ENCODE measurements at places on chromosomes 5 and 9.

- DNase-seq = no peak
These were observed 15.9 kb downstream of the ABHD17B start for GRCh38 chr9:71895117-71895516.

GRCh38 chr9:84304166-84304565, 36.4 kb downstream of the SLC28A3 start:
- DNase-seq = no peak

- DNase-seq = no peak
These were observed 88.6 kb upstream of the MYO10 start for GRCh38 chr5:17024686-17025180.

GRCh38 chr5:172768573-172769341, 2.2 kb downstream of the DUSP1 start:
- no peak for DNase-seq

- DNase-seq = no peak
These were observed 639.7 kb downstream of the PTPRD start for GRCh38 chr9:9973062-9973461.

- no peak for DNase-seq
These were observed 106.6 kb downstream of the DENND1A start for GRCh38 chr9:123823194-123823947.

- DNase-seq = no peak
These were observed 262.1 kb upstream of the KLF4 start for GRCh38 chr9:107751567-107752210.

- DNase-seq = no peak
These were observed 8.3 kb downstream of the BHMT2 start for GRCh38 chr5:79077680-79078365.

GRCh38 chr5:131288328-131288727, 24.5 kb downstream of the CDC42SE2 start:
- no peak for DNase-seq

- no peak for DNase-seq
These were observed 216.2 kb downstream of the ENC1 start for GRCh38 chr5:74424162-74424868.

DNA sequence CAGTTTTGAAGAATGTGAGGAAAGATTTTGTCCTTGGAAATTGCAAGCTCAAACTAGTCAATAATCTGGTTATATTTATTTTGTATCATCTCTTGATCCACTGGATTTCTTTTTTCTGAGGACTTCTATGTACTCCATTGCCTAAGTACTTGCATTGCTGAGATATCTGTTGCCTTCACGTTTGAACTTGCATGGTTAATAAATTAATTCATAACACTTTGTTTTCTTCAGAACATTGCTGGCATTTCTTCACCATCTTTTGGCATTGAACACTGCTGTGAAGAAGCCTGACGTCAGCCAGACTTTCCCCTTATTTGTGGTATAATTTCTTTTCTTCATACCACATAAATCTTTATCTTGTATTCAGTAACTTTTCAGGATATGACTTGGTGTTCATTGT, 246.0 kb upstream of the KIF2A start:
- DNase-seq = no peak

DNA sequence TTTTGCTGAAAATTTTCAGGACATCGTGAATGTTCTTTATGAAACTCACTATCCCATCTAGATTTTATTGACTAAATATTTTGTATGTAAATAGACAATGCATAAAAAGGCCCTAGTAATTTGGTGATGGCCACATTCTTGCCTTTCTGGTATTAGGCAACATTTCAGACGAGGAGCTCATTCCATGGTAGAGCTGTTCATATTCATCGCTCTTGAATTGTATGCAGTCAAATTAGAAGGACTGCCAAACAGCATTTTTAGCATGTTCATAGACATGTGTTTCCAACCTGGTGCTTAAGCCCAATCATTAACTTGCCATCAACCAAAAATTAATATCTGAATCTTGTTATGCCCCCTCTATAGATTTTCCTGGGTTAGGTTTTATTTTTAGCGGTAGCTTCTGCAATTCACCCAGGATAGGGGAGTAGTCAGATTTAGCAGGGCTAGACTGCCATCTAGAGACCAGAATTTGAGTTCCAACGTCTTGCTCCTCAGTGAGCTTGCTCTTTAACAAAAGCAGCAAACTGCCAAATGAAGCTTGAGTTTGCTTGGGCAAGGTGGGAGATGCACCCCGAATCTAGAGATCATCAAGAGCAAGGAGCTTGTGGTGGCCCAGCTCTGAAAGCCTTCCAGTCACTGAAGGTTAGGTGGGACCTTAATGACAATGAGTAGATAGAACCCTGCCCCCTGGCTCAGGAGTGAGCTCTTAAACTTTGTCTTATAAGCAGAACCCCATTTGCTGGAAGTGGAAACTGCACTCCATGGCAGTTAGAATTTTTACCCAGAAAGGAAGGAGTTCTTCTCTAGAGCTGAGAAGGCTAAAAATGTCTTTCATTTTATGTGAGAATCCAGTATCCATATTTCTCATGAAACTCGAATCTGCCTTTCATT, 456.2 kb downstream of the RASEF start:
- no peak for DNase-seq

DNA sequence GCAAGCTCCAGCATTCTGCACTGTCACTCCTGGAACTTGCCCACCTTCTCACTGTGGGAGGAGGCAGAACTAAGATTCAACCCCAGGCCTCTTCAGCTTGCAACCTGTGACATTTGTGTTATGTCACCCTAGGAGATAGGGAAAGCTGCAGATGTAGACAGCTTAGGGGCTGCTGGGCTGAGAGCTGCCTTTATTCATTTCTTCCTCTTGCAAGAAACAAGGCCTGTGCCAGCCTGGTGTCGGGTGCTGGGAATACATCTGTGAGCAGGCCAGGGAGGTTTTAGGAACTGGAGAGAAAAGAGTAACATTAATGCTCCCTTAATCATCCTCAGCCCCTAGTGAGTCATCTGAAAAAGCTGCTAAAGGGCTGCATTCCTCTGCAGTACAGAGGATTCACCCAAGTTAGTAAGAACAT, 101.8 kb downstream of the FGF18 start:
- DNase-seq = no peak

GRCh38 chr9:134992755-134993124, 75.0 kb upstream of the FCN1 start:
- no peak for DNase-seq

GRCh38 chr9:14211564-14211963, 102.4 kb downstream of the NFIB start:
- DNase-seq = no peak

DNA sequence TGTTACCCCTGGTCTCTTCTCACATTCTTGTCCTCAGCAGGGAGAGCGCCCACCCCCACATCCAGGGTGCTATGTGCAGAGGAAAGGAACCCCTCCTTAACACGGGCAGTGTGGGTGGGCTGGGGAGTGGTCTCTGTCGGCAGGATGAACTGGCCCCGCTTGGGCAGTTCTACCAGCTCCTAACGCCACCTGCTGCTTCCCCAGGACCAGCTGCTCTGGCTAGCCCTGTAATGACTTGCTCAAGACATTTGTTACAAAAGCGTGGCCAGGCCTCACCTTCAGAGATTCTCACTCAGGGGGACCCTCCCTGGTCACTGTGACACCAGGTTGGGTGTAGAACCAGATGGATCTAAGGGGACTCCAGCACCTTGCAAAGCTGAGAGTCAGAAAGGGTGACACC, 82.4 kb downstream of the HMCN2 start:
- no peak for DNase-seq

GRCh38 chr9:71608825-71609447, 159.4 kb downstream of the CEMIP2 start:
- DNase-seq = no peak

GRCh38 chr9:120925535-120926396, 830 bp downstream of the TRAF1 start:
- no peak for DNase-seq

GRCh38 chr5:108381350-108381953, 446 bp downstream of the FBXL17 start:
- DNase-seq = no peak

DNA sequence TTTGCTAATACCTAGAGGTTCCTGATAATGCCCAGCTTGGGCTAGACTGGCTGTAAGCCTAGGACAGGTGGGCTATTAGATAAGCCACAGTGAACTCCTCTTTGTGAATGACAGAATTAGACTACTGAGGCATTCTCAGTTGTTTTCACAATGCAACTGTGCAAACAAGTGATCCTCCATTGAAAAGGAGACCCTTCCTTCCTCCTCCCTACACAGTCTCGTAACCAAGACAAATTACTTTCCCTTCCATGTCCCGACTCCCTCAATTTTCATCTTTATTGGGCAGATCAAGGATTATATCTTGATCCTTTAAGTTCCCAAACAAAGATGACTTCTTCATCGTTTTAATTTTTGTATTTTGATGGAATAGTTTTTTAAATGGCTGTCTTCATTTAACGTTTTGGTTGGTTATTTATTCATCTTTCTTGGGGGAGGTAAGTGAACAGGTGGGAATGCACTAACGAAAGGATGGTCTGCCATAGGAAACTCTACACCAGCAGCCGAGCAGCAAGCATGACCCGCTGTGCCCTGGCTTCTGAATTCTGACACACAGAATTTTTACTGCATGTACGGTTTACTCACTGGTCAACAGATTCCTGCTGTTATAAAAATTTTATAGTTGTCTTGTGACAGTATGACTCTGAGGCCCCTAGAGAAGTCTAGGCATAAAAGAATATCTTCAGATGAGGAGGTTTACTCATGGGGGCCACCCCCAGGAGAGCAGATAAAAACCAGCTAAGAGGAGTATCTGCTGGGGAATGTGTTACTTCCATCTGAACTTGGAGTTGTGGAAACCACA, 137.5 kb upstream of the TUT7 start:
- no peak for DNase-seq

DNA sequence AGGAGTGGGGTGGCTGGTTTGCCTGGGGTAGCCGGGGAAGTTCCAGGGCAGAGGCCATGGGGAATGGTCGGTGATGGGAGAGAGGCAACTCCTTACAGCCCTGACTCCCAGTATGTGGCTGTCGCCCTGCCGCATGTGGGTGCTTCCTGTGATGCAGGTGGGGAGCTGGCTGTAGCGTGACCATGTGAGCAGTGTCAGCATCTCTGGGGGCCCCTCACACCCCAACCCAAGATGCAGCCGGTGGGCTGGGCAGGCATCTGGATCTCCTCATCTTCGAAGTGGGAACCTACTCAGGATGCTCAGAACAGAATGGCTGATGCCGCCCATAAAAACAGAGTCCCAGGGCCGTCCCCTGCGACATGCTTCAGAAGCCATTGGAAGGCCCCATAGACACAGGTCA, 45.0 kb downstream of the BARX1 start:
- no peak for DNase-seq

DNA sequence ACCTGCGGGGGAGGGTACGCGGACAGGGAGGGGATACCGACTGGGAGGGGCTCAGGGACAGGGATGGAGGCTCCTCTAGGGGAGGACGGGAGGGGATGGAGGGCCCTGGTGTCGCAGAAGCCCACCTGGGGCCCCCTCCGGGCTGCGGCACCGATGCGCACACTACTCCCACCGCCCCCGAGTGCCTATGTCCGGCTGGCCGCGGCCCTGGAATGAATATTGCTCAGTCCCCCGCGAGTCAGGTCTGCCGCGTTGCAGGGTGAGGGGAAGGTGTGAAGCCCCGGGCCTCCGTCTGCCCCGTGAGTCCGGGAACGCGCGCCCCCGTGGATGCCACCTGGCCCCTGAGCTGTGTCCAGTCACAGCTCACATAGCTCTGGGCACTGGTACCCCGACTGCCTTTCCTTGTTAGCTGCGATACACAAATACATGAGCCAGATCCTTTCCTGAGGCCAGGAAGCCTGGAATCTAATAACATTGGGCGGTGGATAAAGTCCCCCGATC, 44.5 kb upstream of the PRSS3 start:
- no peak for DNase-seq

GRCh38 chr9:131709771-131710431, 30.0 kb downstream of the RAPGEF1 start:
- no peak for DNase-seq

Data from NCI-H2081 treated with DMSO at 0.1 percent for 48 hours (cell line).